ENCODE measurements at places on chromosomes 4 and X.

DNA sequence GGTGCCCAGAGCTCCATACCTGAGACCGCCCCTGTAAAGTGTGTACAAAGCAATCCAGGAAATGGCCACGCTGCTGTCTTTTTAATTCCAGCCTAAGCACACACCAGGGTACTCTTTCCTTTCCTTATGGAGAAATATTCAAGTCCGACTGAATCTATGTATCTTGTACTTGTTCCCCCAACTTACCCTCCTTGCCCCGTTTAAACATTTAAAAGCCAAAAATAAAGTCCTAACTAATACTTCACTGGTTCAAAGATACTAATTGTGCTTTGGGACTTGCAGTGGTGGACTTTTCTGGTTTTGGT is 731 bp upstream of the AMMECR1 start:
- peak overlapping the region; percentile 63 for H3K27ac ChIP-seq
- no peaks in the 10 kb centered on the region for H3K4me1 ChIP-seq
- DNase-seq, result no peak
- H3K27me3 ChIP-seq, result no peaks in the 10 kb centered on the region
- peak overlapping the region; percentile 50 for H3K4me3 ChIP-seq

DNA sequence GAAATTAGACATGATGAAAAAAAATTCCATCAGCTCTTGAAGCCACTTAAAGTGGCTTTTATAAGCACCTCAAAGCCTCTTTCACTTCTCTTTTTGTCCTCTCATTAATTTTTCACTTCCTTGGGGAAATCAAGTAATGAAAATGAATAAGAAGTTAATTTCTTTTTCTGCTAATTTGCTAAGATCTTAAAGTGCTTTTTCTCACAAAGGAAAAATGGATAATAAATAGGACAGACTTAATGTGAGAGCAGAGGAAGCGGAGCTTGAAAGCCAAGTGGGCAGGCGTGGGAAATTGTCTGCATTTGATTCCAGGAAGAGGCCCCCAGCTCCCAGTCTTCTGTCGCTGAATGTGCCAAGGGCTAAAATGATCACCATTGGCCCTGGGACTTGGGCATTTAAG is 28.6 kb downstream of the CDS1 start:
- H3K36me3 ChIP-seq, result no peaks in the 10 kb centered on the region
- H3K27ac ChIP-seq, result no peak overlapping the region
- no peak overlapping the region for H3K4me3 ChIP-seq
- no peaks in the 10 kb centered on the region for H3K27me3 ChIP-seq
- DNase-seq, result no peak

DNA sequence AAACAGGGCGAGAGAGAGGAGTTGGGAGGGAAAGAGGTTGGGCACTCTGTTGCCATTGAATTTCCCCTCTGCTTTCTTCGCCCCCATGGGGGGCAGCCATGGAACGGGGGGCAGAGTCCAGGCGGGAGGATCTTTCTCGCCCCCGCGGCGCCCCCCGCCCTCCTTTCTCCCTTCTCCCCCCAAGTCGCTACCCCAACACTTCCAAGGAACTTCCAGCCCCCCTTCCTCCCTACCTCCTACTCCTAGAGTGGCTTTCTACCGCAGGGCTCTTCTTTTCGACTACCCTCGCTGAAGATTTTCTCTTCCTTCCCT is 594 bp upstream of the STAG2 start:
- peaks cover 21% of the 10 kb centered on the region for H3K4me1 ChIP-seq
- H3K36me3 ChIP-seq, result no peaks in the 10 kb centered on the region
- no peaks in the 10 kb centered on the region for H3K27me3 ChIP-seq
- DNase-seq, result no peak
- H3K4me3 ChIP-seq, result peak overlapping the region; percentile 61

GRCh38 chr4:5338531-5338930 is 287.3 kb downstream of the STK32B start:
- no peak overlapping the region for H3K27ac ChIP-seq
- no peaks in the 10 kb centered on the region for H3K27me3 ChIP-seq
- no peak overlapping the region for H3K4me3 ChIP-seq

DNA sequence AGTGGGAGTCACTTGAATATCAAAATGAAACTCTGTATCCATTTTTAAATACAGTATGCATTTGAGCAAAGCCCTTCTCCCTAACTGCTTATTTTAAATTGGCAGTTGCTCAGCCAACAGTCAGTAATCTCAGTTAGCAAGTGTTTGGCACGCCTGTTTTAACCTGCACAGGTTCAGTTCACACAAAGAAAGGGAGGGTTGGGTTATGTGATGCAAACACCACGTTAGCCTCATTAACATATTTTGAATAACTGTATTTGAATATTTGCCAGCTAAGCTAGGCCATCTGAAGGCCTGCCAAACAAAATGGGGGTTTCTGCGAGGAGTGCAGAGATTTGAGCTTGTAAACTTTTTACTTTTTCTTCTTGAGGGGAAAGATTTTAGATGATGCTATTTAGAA is 19.8 kb downstream of the GAB1 start:
- H3K36me3 ChIP-seq, result no peaks in the 10 kb centered on the region
- H3K4me1 ChIP-seq, result peaks cover 74% of the 10 kb centered on the region
- no peak overlapping the region for H3K4me3 ChIP-seq
- H3K27me3 ChIP-seq, result no peaks in the 10 kb centered on the region
- no peak overlapping the region for H3K27ac ChIP-seq

GRCh38 chr4:153560908-153561307 is 94.7 kb downstream of the TMEM131L start:
- no peaks in the 10 kb centered on the region for H3K27me3 ChIP-seq
- H3K4me1 ChIP-seq, result peaks cover 15% of the 10 kb centered on the region
- no peak overlapping the region for H3K27ac ChIP-seq
- no peak for DNase-seq
- H3K36me3 ChIP-seq, result no peaks in the 10 kb centered on the region
- no peak overlapping the region for H3K4me3 ChIP-seq

DNA sequence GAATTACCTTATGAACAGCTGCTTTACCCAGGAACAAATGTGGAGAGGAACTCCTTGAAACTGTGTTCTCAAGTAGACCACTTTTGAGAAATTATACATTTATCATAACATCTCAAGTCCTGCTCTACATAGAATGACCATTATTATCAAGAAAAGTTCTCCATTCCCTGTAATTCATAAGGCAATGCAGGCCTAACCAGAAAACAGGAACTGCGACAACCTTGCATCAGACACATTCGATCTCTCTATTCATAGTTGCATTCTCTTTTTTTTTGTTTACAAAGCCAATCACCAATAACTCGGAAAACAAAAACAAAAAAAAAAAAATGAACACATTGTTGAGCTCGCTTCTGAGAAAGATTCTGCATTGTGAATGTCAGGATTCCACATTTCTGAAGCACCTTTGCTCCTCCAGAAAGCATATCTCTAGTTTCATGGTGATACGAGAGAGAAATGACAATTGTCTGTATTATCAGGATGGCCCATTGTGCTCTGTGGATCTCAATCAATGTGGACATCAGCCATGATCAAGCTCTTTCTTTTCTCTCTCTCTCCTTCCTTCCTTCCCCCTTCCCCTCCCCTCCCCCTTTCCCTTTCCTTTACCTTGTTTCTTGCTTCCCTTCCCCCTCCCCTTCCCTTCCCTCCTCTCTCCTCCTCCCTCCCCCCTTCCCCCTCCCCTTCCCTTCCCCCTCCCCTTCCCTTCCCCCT is 32.4 kb upstream of the CD99 start:
- H3K27ac ChIP-seq, result no peak overlapping the region
- H3K27me3 ChIP-seq, result no peaks in the 10 kb centered on the region
- no peak for DNase-seq
- no peak overlapping the region for H3K4me3 ChIP-seq
- no peaks in the 10 kb centered on the region for H3K4me1 ChIP-seq

- no peak overlapping the region for H3K27ac ChIP-seq
- no peak overlapping the region for H3K4me3 ChIP-seq
- no peaks in the 10 kb centered on the region for H3K36me3 ChIP-seq
- no peaks in the 10 kb centered on the region for H3K4me1 ChIP-seq
Observed at GRCh38 chr4:81398379-81398778, 73.3 kb downstream of the RASGEF1B start.

DNA sequence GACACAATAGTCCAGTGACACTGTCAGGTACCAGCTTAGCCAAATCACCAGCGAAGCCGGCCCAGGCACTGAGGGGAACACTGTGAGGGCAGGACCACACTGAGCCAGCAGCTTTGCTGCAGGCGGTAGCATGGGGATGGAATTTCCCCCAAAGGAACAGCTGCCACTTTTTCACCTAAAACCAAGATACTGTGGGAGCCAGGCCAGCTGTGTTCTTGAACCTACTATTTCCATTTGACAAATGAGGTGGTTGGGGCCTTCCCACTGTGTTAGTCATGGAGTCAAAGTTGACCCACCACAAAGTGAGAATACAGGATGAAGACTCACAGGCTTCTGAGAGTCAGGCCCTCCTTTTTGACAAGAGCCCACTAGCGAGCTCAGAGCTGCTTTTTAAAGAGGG is 70.7 kb upstream of the SH3RF1 start:
- no peak overlapping the region for H3K27ac ChIP-seq
- no peak overlapping the region for H3K4me3 ChIP-seq
- no peaks in the 10 kb centered on the region for H3K36me3 ChIP-seq
- DNase-seq, result no peak
- H3K27me3 ChIP-seq, result no peaks in the 10 kb centered on the region

- H3K36me3 ChIP-seq, result no peaks in the 10 kb centered on the region
- DNase-seq, result no peak
- H3K4me3 ChIP-seq, result no peak overlapping the region
- H3K27me3 ChIP-seq, result no peaks in the 10 kb centered on the region
- H3K27ac ChIP-seq, result no peak overlapping the region
- H3K4me1 ChIP-seq, result no peaks in the 10 kb centered on the region
Observed at GRCh38 chr4:84511703-84512102, 12.6 kb upstream of the NKX6-1 start.

DNA sequence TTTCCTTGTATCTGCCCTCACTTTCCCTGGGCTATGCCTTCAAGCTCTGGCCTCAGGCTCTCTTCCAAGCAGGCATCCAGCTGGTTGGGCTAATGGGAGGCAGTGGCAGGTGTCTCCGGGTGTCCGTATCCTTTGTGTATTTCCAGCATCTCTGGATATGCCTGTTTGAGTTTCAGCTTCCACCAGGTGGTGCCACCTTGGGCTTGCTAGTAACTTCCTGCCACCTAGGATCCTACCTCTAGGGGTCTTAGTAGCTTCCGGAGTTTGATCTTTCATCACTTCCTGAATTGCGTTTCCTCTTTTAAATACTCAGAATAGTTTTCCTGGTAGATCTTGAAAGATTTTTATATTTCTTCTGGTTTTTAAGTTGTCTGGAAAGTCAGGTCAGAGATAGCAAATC is 23.2 kb upstream of the ANOS1 start:
- no peaks in the 10 kb centered on the region for H3K4me1 ChIP-seq
- H3K27me3 ChIP-seq, result no peaks in the 10 kb centered on the region
- no peak overlapping the region for H3K27ac ChIP-seq
- H3K4me3 ChIP-seq, result no peak overlapping the region
- H3K36me3 ChIP-seq, result no peaks in the 10 kb centered on the region
- DNase-seq, result no peak

GRCh38 chrX:69263251-69263820 is 98.1 kb upstream of the PJA1 start:
- no peak overlapping the region for H3K27ac ChIP-seq
- no peaks in the 10 kb centered on the region for H3K36me3 ChIP-seq
- H3K4me1 ChIP-seq, result no peaks in the 10 kb centered on the region
- DNase-seq, result no peak
- no peaks in the 10 kb centered on the region for H3K27me3 ChIP-seq

GRCh38 chr4:38562751-38563198 is 101.2 kb upstream of the KLF3 start:
- DNase-seq, result peak; percentile 7
- no peaks in the 10 kb centered on the region for H3K27me3 ChIP-seq
- peaks cover 11% of the 10 kb centered on the region for H3K4me1 ChIP-seq
- H3K36me3 ChIP-seq, result no peaks in the 10 kb centered on the region
- no peak overlapping the region for H3K4me3 ChIP-seq

GRCh38 chr4:63430105-63430504 is 979.1 kb downstream of the TECRL start:
- no peaks in the 10 kb centered on the region for H3K27me3 ChIP-seq
- H3K4me1 ChIP-seq, result no peaks in the 10 kb centered on the region
- H3K36me3 ChIP-seq, result no peaks in the 10 kb centered on the region
- H3K27ac ChIP-seq, result no peak overlapping the region

DNA sequence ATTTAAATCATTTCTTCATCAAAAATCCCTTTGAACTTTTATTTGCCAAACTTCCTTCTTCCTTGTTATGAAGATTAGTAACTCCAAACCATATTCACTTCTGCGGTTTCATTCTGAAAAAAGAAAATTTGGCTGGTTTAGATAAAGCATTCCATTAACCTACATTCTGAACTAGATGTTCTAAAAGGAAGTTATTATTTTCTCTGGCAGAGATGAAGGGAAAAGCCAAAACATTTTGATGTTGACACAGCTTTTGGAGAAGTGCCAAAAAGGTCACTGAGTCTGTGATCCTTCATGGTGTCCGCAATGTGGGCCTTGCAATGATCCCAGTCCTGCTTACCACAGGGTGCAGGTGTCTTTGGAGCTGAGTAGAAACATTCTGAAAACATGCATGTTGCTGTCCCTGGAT is 36.0 kb downstream of the CXCL8 start:
- no peaks in the 10 kb centered on the region for H3K27me3 ChIP-seq
- H3K36me3 ChIP-seq, result no peaks in the 10 kb centered on the region
- H3K4me1 ChIP-seq, result peaks cover 3% of the 10 kb centered on the region
- no peak overlapping the region for H3K4me3 ChIP-seq
- no peak overlapping the region for H3K27ac ChIP-seq

DNA sequence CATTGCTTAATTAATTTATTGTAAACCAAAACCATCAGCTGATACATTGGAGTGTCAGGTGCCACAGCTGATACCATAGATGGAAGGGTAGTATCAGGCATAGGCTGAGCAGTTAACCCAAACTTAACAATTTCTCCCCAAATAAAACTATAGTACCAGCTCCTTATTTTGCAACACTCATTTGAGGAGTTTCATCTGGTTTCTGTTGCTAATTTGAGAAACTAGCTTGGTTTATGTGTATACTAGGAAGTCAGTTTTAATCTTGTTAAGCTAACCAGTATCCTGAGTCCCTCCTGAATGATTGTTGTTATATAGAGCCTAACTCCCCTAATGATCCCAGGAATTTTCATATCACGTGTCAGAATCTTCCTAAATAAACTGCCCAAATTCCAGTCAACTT is 12.7 kb downstream of the DCAF16 start:
- H3K4me1 ChIP-seq, result no peaks in the 10 kb centered on the region
- DNase-seq, result no peak
- H3K4me3 ChIP-seq, result no peak overlapping the region
- H3K27me3 ChIP-seq, result no peaks in the 10 kb centered on the region
- no peak overlapping the region for H3K27ac ChIP-seq
- peaks cover 50% of the 10 kb centered on the region for H3K36me3 ChIP-seq

DNA sequence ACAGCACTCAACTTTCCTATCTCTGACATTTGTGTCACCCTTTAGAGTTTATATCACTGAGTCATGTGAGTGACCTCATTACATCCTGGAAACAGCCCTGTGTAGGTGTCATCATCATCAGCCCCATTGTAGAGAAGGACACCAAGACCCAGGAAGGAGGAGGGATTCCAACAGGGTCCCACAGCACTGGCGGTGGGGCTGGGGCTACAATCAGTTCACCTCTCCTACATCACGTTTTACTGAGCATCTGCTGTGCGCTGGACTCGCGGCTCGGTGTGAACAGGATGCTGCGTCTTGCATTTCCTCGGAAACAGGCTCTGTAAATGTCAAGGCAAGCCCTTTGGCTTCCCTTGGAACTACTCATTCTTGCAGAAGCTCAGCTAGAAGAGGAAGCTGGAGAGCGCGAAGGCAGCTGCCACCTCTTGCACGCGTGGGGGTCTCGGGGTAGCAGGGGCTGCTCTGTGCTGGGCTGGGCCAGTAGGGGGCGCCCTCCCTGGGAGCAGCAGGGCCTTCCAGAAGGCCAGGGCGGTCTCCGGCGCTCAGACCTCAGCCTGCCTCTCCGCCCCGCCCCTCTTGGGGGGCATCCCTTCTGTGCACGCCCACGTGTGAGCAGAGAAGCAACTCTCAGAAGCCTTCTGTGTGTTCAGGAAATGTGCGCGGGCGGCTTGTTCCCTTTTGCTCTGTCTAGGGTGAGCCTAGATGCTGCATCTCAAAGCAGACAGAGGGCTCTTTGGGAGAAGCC is 29.0 kb downstream of the REELD1 start:
- no peak overlapping the region for H3K27ac ChIP-seq
- no peak for DNase-seq
- H3K4me1 ChIP-seq, result peaks cover 15% of the 10 kb centered on the region
